Cortex of kidney (tissue), 1 donor: ENCODE measurements at places on chromosomes 7 and 10.

- no peak for DNase-seq
Observed at GRCh38 chr7:27967639-27968038, 213.0 kb downstream of the JAZF1 start.

DNA sequence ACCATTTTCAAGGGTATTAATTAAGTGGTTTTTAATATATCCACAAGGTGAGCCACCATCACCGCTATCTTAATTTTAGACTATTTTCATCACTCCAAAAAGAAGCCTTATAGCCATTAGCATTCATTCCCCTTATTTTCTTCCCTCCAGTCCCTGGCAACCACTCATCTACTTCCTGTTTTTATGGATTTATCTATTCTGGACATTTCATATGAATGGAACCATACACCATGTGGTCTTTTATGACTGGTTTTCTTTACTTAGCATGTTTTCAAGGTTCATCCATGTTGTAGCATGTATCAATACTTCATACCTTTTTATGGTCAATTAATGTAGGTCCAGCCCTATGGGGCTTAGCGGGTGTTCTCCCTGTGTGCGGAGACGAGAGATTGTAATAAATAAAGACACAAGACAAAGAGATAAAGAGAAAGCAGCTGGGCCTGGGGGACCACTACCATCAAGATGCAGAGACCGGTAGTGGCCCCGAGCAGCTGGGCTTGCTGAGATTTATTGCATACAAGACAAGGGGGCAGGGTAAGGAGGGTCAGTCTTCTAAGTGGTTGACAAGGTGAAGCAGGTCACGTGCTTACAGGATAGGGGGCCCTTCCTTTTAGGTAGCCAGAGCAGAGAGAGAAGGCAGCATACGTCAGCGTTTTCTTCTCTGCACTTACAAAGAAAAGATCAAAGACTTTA is 14.6 kb downstream of the WBP1L start:
- DNase-seq: no peak

DNA sequence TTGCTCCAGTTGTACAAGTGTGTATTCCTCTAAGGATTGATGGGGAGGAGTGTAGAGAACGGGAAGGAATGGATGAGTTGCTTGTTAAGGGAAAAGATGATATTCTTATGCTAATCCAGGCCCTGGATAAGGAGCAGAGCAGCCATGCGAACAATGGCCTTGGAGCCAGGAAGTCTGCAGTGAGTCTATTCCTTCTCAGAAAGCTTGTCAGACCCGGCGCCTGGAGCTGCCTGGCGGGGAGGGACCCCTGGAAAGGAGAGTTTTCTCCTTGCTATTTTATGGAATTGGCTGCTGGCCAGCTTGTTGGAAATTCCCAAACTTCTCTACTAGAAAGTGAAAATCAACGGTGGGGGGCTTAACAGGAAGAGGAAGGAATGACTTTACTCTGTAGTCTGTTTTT is 89.1 kb downstream of the MMRN2 start:
- no peak for DNase-seq

GRCh38 chr10:14380746-14381145 is 50.0 kb upstream of the FRMD4A start:
- no peak for DNase-seq

GRCh38 chr10:79932841-79933379 is 16.0 kb downstream of the SFTPD start:
- no peak for DNase-seq

- DNase-seq: no peak
Observed at GRCh38 chr7:75727881-75728593, 10.7 kb downstream of the HIP1 start.
